Activated T-cell treated with anti-CD3 and anti-CD28 coated beads for 4 hours (primary cell): ENCODE measurements at places on chromosomes 16 and 17.

DNA sequence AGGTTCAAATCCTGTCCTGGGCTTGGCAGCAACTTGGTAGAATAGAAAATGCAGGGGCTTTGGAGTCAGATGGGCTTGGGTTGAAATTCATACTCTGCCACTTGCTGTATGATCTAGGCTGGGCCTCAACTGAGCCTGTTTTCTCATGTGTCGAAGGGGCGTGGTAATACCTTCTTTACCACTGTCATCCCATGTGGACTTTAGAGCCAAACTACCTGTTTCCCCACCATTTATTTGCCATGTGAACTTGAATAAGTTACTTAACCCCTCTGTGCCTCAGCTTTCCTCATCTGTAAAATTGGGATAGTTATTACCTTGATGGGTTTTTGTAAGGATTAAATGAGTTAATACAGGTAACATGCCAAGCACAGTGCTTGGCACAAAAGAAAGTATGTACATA, 106.0 kb downstream of the COPRS start:
- DNase-seq: no peak

DNA sequence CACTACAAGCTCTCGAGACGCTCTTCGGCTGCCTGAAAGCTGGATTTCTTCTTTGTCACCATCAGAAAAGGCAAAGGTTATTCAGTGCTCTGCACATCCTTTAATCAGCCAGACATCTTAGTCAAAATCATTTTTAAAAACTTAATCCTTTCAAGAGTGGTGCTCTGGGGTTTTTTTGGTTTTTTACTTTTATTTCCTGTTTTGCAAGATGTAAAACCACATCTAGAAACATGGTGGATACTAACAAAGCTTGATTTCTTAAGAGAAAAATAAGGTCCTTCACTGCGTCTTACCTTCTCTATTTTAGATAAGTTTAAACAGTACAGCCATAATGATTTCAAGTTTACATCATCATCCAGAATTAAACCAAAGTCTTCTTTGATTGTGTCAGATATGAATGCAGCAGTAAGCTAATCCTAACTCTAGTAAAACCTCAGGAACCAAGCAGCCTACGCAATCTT, 6.3 kb downstream of the ANKRD11 start:
- DNase-seq: no peak

GRCh38 chr17:28747051-28747691, 3.4 kb downstream of the TRAF4 start:
- DNase-seq: no peak

DNA sequence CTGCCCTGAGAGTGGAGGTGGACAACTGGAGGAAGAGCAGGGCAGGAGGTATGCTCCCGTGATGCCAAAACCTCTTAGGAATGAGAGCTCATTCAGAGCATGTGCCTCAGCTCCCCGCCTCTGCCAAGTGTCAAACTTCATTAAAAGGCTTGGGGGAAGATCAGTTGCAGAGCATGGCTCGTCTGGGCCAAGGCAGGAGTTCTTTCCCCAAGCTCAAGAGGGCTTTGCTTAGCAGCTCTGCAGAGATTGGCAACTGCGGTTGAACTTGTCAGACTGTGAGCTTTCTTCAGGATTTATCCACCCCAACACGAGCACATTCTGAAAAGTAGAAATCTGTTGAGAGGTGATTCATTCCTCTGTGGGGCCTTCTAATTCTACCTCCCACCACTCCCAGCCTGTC, 248.1 kb downstream of the HS3ST3A1 start:
- DNase-seq: no peak

- no peak for DNase-seq
Measured at GRCh38 chr17:956905-957304, 22.7 kb downstream of the NXN start.

GRCh38 chr17:77526728-77527350, 386.1 kb downstream of the SEC14L1 start:
- no peak for DNase-seq

- no peak for DNase-seq
Measured at GRCh38 chr16:69481901-69482341, 57.5 kb downstream of the CYB5B start.

DNA sequence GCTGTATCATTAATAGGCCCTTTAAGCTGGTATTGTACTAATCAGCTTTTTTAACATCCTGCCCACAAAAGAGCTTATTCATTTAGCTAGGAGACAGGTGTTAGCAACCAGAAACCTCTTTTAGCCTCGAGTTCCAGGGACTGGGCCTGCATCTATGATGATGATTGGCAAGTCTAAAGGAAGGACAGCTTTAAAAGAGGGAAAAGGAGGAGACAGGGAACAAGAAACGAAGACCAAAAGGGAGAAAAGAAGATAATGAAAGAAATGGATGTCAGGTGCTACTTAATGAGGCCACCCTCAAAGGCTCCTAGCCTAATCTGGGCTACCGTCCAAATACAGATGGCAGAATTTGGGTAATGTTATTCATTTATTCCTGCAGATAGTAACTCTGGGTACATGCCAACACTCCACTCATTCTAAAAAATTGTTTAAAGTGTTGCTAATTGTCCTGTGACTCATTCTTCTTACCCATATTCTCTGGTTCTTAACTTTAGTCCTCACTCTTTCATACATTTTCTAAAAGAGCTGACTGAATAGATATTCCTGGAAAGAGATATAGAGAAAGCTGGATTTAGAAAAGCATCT, 18.7 kb upstream of the RFFL start:
- DNase-seq: no peak

GRCh38 chr17:72191921-72192799, 71.3 kb downstream of the SOX9 start:
- DNase-seq: no peak

DNA sequence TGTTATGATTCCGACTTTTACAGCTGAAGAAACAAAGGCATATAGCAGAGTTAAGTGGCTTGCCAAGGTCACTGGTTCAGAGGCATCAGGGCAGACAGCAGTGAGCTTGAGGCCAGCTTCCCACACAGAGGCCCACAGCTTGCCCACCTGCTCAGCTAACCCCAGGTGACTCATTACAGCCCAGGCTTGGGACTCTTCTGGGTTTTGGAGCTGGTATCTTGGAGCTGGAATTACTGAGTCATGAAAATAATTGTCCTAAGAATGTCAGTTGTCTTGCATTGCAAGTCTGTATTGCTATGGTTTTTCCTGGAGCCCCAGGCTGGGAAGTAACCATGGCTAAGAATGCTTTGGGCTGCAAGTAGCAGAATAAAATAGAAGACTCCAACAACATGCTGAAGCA, 32.4 kb upstream of the IRX3 start:
- no peak for DNase-seq

DNA sequence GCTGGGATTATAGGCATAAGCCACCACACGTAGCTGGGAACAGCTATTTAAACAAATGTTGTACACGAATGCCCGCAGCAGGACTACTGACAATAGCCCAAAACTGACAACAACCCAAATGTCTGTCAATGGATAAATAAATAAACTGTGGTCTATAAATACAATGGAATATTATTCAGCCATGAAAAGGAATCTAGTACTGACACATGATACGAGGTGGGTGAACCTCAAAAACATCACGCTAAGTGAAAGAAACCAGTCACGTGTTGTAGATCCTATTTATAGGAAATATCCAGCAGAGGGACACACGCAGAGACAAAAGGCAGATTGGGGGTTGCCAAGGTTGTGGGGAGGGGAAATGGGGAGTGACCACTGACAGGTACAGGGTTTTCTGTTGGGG, 390.0 kb upstream of the TNRC6C start:
- no peak for DNase-seq

GRCh38 chr17:2421315-2422147, 20.7 kb upstream of the MNT start:
- DNase-seq: no peak

DNA sequence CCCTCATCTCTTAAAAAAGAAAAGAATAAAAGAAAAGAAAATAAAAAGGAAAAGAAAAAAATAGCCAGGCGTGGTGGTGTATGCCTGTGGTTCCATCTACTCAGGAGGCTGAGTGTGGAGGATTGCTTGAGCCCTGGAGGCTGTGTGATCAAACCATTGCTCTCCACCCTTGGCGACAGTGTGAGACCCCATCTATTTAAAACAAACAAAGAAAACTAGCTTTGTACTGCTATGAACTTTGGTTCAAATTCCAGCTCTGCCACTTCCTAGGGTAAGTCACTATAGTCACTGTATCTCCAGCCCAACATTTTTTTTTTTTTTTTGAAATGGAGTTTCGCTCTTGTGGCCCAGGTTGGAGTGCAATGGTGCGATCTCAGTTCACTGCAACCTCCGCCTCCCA, 4.2 kb downstream of the CTF1 start:
- DNase-seq: no peak

- DNase-seq: no peak
Measured at GRCh38 chr17:33473061-33473460, 180.0 kb upstream of the ASIC2 start.

DNA sequence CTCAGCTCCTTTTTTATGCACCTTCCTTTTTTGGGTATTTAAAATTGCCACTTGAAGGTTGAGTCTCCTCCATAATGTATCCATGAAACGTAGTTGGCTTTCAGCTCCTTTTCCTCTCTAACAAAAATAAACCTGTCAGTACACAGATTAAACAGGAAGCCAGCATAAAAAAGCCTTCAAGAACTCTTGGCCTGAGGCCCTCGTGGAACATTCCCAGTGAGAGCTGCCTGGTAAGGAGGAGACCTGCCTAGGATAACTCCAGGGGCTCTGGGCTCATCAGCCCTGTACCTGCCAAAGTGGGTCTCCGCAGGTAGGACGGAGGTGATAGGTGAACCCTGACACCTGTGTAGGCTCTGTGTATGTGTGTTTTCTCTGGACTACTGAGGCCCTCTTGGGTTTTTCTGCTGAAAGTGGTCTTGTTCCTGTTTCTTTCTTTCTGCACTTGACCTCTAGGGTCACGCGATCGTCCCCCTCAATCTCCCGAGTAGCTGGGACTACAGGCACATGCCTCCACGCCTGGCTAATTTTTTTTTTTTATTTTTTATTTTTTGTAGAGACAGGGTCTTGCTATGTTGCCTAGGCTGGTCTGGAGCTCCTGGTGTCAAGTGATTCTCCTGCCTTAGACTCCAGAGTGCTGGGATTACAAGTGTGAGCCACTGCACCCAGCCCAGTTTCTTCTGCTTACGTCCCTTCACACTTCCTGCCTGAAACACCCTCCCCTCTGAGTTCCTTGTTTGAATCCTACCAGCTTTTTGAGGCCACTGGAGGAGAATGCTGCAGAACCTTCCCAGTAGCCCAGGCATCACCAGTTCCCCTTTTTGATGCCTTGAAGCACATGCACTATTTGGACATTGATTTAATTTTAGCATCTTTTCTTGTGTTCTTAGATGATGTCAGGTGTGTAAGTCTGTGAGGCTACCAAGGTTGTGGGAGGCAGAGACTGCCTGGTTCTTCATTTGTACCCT, 9.8 kb downstream of the PGS1 start:
- DNase-seq: no peak

GRCh38 chr17:69954241-69954925, 120.6 kb upstream of the KCNJ16 start:
- no peak for DNase-seq

GRCh38 chr16:30414159-30414558, 6.8 kb downstream of the ZNF771 start:
- no peak for DNase-seq

DNA sequence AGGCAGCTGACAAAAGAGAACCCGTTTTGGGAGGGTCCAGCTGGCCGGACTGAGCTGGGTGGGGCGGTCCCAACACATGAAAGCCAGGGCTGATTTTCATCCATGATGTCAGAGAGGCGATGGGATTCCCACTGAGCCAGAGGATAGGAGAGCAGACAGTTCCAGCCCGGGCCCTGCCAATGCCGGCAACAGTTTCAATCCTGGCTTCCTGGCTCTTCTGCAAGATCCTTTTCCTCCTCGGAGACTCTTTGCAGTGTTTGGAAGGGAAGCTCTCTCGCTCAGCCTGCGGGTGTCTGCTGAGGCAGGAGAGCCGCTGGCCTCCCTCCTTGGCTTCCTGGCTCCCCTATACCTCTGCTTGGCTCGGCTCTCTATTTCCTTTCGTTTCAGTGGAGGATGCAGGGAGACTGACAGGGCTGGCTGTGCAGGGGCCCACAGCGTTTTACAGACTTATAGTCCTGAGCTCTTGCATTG, 145.5 kb upstream of the SOX9 start:
- no peak for DNase-seq

DNA sequence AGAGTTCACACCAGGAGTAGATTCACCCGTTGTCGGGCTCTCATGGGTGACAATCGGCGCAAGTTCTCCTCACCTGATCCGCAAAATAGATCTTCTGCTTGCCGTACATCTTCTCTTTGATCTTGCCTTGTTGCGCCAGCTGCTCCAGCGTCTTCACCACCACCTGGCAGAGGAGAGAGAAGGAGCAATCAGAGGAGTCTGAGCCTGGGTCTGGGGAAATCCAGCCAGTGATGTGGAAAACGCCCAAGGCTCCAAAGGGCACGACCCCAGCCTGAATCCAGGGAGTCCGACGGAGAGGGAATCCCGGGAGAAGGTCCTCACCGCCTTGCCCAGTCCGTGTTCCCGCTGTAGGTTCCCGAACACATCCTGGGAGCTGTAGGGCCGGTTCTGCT, 393 bp downstream of the PSMC3IP start:
- no peak for DNase-seq

GRCh38 chr17:79036596-79036995, 12.6 kb downstream of the C1QTNF1 start:
- no peak for DNase-seq

- no peak for DNase-seq
Measured at GRCh38 chr16:13545271-13545670, 374.7 kb upstream of the ERCC4 start.

- no peak for DNase-seq
Measured at GRCh38 chr17:10013365-10014112, 108.5 kb upstream of the RCVRN start.

DNA sequence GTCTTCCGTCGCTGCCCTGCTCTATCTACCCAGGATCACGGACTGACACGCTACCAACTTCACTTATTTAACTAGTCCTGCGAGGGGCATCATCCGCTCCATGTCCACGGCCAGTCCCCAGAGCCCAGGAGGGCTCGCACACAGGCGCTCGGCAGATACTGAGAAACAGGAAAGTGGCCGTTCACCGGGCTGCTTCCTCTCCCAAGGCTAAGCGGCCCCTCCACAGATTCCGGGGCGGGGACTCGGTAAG, 388 bp downstream of the OXLD1 start:
- no peak for DNase-seq

DNA sequence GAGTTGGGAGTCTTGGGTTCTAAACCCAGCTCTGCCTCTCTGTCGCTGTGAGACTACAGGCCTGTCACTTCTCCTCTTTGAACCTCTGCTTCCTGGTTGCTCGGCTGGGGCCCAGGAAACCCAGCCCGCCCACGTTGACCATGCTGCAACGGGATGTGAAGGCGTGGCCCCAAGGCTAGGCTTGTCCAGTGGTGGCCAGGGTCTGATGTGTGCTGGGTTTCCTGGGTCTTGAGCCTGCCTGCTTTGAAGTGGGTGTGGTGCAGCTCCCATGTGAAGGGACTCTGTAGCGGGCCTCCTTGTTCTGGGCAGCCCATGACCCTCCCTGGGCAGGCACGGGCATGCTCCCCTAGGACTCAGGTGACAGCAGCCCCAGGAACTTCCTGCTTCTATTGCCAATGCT, 82.3 kb downstream of the SDR42E1 start:
- DNase-seq: no peak

GRCh38 chr16:72247821-72248253, 75.9 kb upstream of the PMFBP1 start:
- no peak for DNase-seq
